ENCODE measurements at places on chromosomes 2 and 18. TPM values are rescaled to one million over a fixed set of nuclear protein-coding genes. Genes with fewer than 3 reads are reported as not detected.

OTOS gene
- total RNA-seq: not detected

TTR gene
- not detected for total RNA-seq

ACKR3 gene
- total RNA-seq: 26.8 TPM

AGPS gene
- total RNA-seq: 32.1 TPM

ACADL gene
- total RNA-seq: not detected

CCDC74A gene
- total RNA-seq: 15.9 TPM

WDR35 gene
- total RNA-seq: 18.1 TPM

RANBP2 gene
- 74.9 TPM for total RNA-seq

ESPNL gene
- total RNA-seq: 9.8 TPM

IL1A gene
- not detected for total RNA-seq

SULT1C2 gene
- total RNA-seq: 1.2 TPM

KCNE4 gene
- total RNA-seq: 40.4 TPM

PARD6G gene
- 2.2 TPM for total RNA-seq

PMAIP1 gene
- total RNA-seq: 4.0 TPM

PIEZO2 gene
- 46.7 TPM for total RNA-seq

AFF3 gene
- 4.3 TPM for total RNA-seq

GRCh38 chr2:43138441-43138840 is 88.0 kb downstream of the ZFP36L2 start:
- DNase-seq: no peak

DNA sequence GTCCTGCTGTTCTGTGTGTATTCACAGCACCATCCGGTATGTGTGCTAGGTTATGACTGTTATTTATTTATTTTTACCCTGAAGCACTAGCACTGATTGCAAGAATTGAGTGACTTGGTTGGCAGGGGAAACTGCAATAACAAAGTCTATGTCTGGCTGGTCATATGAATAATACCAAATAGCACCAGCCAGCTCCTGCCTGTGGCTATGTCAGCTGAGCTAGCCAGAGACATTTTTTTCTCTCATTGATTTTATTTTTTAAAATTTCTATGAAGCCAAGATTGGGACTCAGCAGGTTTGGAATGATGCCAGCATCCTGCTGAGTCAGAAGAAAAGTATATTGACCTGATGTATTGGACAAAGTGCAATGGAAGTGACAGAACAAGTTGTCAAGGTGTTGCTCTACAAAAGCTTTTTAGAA is 188.5 kb upstream of the CDH2 start:
- peak; percentile 3 for DNase-seq

DNA sequence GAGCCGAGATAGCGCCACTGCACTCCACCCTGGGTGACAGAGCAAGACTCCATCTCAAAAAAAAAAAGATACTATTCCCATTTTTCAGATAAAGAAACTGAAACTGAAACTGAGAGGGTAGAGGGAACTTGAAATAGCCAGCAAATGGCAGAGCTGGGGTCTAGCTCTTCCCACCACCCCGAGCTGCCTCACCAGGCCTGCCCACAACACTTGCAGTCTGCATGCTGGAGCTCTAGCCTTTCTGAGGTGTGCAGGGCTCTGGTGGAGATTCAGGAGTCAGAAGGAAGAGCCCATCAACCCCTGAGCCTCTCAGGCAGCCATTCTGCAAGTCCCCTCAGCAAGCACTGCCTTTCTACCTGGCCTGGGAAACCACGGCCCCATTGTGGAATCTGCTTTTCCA is 14.3 kb downstream of the EDAR start:
- DNase-seq: no peak

- no peak for DNase-seq
These were observed 775.3 kb upstream of the POU3F3 start for GRCh38 chr2:104078431-104079157.

GRCh38 chr18:11114653-11115052 is 34.7 kb downstream of the PIEZO2 start:
- DNase-seq: peak; percentile 71

DNA sequence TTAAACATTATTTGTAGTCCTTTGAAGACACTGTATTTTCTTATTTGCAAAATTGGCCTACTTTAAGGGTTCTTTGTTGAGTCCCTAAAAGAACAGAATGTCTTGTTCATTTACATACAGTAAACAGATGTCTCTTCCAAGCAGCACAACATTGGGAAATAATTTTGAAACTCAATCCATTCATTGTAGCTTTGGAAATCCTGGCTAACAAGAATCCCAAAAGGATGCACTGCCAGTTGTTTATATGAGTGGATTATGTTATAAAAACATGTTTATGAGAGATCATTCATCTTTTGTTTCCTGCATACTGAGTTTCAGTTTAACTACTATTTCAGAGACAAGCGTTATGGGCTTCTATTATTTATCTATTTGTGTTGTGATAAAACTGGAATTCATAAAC is 499.3 kb downstream of the PID1 start:
- DNase-seq: no peak

DNA sequence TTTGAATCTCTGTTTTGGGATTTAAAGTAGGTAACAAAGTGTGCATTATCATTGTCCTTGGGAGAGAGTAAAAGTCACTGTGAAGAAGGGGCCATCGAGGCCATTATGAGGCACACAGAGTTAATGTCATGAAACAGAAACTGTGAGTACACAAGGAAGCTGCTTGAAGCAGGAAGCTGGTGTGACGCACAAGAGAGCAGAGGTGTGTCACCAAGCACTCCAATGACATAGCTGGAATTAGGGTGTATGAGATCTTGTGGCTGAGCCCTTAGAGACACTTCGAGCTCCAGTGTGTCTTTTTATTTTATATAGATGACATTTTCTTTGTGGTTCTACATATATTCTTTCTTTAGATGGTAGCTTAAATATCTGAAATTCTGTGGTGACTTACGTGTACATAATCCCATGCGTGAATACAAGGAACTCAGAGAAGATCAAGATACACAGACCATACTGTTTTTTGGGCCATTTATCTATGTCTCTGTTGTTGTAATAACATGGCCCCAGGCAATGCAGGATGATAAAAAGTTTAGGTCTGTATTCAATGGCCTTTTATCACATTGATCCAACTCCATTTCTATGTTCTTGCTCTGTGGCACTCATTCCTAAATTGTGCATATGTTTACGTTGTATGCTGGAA is 164.7 kb upstream of the FAM98A start:
- no peak for DNase-seq

DNA sequence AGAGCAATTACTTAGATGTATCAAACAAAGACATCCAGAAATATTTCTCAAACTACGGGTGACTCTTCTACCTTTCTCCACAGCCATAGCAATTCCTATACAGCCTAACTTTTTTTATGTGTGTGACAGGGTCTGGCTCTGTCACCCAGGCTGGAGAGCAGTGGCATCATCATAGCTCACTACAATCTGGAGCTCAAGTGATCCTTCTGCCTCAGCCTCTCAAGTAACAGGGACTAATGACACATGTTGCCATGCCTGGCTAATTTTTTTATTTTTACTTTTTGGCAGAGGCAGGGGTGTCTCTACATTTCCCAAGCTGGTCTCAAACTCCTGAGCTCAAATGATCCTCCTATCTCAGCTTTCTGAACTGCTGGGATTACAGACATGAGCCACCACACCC is 328.9 kb upstream of the NT5C1B start:
- no peak for DNase-seq

DNA sequence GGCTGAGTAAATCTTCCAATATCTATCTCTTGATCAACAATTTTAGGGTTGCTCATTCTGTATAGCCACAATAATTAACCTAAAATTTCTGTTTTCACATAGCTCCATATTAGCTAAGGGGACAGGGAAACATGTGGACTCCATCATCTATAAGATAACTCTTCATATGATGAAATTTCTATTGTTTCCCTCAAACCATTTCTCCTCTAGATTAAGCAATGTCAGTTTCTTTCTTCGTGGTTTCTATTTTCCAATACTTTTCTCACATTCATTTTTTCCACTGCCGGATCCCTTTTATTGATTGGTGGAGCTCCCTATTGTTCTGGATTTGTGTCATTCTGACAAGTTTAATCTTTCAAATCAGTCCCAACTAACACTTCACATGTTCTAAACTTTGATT is 1221.3 kb upstream of the ZEB2 start:
- DNase-seq: no peak

DNA sequence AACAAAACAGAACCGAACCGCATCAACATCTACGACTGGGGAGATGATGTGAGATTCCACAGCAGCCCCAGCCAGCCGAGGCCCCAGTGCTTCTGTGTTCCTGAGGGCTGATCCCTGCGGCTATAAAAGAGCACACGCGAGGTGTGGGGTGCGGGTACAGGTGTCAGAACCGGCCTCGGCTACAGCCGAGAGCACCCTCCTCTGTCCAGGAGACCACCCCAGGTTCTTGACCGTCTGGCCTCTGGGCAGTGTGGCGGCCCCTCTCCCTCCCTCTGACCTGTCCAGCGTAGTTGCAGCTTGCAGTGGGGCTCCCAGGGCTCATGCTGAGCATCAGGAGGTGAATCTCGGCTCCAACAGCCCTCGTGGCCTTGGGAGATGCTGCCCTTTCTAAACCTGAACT is 23.7 kb downstream of the RTP5 start:
- DNase-seq: peak; percentile 73

DNA sequence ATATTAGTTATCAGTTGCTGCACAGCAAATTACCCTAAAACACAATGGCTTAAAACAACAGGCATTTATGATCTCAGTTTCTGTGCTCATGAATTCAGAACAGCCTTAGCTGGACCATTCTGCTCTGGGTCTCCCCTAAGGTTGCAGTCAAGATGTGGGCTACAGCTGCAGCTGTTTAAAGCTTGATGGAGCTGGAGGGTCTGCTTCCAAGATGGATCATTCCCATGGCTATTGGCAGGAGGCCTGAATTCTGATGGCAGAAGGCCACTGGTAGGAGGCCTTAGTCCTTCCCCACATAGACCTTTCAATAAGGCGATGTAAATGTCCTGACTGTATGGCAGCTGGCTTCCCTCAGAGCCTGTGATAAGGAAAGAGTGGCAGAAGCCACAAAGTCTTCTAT is 118.6 kb upstream of the SERPINE2 start:
- no peak for DNase-seq

DNA sequence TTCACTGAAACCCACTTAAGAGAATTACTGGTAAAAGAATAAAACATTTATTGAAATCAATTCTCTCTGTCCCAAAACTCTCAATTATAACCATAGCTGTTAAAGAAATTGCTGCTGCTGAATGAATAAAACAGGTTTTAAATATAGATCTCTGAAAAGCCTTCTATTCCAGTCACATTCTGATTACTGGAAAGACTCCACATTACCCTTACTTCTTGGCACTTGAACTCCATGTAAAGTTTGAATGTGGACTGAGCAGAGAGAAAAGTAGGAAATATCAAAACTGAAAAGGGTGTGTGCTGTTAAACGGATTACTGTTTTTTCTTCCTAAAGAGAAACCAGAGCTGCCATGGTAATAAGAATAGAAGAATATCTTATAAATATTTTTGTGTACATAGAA is 655.3 kb upstream of the SETBP1 start:
- no peak for DNase-seq

DNA sequence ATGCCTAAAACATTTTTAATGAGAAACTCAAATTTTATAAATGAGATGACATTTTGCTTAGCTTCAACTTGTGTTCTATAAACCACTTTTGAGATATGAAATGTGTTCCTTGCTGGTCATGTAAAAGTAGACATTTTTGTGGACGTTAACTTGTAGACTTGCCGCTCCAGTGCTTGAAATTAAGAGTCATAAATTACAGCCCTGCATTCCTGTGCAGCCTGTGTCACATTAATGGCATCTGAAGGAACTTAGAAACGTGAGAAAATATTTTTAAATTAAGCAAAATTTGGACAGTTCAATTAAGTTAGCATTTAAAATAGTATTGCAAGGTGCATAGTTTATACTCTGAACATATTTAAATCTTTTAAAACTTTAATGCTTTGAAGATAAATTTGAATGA is 98.3 kb upstream of the LDLRAD4 start:
- no peak for DNase-seq

- DNase-seq: no peak
These were observed 13.0 kb upstream of the ARHGAP25 start for GRCh38 chr2:68721482-68722101.

- peak; percentile 58 for DNase-seq
These were observed 77.0 kb upstream of the TACR1 start for GRCh38 chr2:75276093-75277029.

DNA sequence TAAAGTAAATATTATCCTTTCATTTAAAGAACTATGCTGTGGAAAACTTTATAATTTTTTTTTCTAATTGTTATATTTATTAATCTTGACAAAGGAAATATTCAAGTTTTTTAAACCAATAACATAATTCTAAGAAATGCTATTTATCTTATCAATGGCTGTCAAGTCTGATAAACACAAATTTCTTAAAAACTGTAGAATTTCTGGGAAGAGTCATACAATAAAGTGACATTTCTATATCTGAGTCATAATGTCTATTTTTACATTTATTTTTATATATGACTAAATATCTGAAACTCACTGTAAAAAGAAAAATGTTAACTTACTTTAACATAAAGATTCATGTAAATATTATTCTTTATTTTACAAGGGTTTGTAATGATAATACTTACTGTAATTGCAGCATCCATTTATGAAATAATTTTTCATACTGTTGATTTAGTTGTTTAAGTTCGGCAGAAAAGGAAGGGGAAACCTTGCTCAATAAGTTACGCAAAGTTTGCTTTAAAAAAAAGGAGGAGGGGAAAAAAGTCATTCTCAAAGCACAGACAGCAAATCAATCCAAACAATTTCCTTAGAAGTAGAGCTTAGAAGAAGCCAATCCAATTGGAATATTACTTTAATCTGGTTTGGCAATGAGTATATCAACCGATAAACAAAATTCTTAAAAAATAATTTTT is 32.4 kb downstream of the ORC2 start:
- no peak for DNase-seq

GRCh38 chr2:240416821-240417220 is 18.6 kb upstream of the GPC1 start:
- peak; percentile 14 for DNase-seq

- DNase-seq: peak; percentile 79
These were observed 711 bp upstream of the ATOH8 start for GRCh38 chr2:85753035-85753524.

- no peak for DNase-seq
These were observed 12.6 kb upstream of the EIF2AK3 start for GRCh38 chr2:88639865-88640264.

GRCh38 chr2:38074058-38074763 is 1.7 kb downstream of the CYP1B1 start:
- DNase-seq: peak; percentile 58

DNA sequence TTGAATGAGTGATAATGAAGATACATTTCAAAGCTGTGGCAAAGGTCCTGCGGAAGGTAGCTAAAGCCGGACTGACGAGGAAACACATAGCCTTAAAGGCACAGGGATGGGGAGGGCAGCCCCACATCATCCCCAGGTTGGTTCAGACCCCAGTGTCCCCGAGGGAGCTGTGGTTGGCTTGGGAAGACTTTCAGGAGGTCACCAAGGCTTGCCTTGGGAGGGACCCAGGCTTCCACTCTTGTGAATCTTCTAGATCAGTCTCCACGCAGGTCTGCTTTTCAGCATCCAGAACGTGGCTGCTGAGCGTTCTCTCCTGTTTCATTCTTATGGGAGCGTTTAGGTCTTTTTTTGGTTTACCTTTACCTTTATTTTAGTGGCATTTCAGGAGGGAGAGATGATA is 16.8 kb downstream of the KIF1A start:
- no peak for DNase-seq

Measured in osteoblast (primary cell).